Ovary (tissue), 10 donors: ENCODE measurements at places on chromosomes 7 and 10.

GRCh38 chr10:44008917-44009709 lies 360.4 kb upstream of the ZNF32 start:
- DNase-seq, result no peak

DNA sequence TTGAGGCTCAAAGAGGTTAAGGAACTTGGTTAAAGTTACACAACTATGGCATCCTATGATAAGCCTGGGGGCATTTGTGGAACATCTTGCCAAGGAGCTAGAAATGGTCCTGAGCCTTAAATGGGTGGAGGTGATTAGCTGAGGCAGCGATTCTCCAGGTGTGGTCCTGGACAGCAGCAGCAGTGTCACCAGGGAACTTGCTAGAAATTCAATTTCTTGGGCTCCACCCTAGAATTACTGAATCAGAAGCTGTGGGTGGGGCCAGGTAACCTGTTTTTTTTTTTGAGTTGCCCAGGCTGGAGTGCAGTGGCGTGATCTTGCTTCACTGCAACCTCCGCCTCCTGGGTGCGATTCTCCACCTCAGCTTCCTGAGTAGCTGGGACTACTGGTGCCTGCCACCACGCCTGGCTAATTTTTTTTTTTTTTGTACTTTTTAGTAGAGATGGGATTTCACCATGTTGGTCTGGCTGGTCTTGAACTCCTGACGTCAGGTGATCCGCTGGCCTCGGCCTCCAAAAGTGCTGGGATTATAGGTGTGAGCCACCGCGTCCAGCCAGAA lies 13.1 kb downstream of the RPS24 start:
- DNase-seq, result no peak

DNA sequence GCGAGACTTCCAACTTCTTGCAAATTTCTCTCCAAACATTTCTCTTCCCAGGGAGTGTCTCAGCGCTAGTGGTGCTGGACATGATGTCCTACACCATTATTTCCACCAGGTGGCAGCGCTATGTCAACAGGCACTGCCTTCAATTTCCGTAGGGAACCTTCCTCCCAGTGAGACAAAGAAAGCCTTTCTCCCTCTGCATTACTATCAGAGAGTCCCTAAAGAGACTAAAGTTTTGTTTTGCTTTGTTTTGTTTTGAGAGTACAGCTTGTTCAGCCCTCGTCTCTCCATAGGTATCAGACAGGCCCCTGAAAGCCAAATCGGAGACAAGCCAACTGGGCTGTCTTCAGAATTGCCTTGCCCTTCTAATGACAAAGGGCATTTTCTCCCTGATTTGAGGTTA lies 44.2 kb upstream of the GGCT start:
- peak; percentile 64 for DNase-seq

GRCh38 chr7:55307123-55307916 lies 57.8 kb upstream of the LANCL2 start:
- no peak for DNase-seq

- no peak for DNase-seq
Measured at GRCh38 chr7:36158321-36158605, 5.2 kb downstream of the EEPD1 start.

DNA sequence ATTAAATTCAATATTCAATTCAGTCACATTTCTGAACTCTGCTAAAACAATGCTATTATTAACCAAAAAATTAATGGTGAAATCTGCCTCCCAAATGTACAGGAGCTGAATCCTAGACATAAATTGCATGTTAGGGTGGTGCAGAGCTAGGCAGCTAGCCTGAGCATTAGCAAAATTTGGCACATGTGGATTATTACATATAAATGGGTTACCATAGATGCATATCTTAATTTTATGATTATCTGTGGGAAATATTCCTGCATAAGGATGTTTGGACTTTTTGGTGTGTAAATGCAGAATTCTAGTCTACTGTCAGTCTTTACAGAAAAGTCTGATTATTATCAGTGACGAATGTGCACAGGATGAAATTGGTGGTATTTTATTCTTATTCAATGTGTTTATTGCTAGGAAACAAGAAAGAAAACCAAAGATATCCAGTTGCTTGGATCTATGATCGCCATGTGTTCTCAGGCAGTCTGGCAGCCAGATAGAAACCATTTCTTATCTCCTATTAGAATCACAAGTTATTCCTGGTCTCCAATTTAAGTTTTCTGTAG lies 150.7 kb downstream of the POU6F2 start:
- DNase-seq, result no peak

DNA sequence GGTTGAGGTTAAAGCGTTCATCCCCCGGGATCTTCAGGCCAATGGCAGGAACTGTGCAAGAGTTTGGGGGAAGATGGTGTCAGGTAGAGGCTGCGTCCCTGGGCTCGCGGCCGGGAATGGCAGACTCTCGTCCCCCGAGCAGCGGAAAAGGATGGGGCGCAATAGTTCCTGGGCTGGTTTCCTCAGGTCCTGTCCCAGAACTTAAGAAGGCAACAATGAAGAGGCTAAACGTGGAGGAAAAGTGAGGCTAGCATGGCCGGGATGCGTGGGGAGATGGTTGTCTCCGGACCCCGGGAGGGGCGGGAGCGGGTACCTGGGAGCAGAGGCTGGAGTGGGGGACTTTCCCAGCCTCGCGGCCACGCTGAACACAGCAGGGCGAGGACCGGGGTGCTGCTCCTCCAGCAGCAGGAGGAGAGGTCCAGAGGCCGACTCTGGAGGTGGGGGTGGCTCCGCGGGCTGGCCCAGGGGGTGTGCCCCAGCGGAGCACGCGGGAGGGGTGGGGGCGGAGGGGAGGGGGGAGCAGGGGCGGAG lies 882 bp downstream of the IRF5 start:
- no peak for DNase-seq
